ENCODE measurements at places on chromosomes 1 and 21. TPM values are rescaled to one million over a fixed set of nuclear protein-coding genes. Genes with fewer than 3 reads are reported as not detected.

Gene GJA8
- total RNA-seq = not detected

Gene LYST
- 17.0 TPM for total RNA-seq

Gene HP1BP3
- total RNA-seq = 181 TPM

Gene CNR2
- not detected for total RNA-seq

Gene C4BPA
- not detected for total RNA-seq

Gene LCE1D
- not detected for total RNA-seq

Gene TNFAIP8L2
- not detected for total RNA-seq

Gene ENTREP3
- total RNA-seq = 26.5 TPM

Gene F13B
- total RNA-seq = not detected

Gene CDA
- 0.92 TPM for total RNA-seq

Gene MLLT11
- total RNA-seq = 27.6 TPM
